ENCODE measurements at places on chromosomes 1 and 21.

- no peak for DNase-seq
Observed at GRCh38 chr1:25641931-25642573, 25.5 kb downstream of the MAN1C1 start.

DNA sequence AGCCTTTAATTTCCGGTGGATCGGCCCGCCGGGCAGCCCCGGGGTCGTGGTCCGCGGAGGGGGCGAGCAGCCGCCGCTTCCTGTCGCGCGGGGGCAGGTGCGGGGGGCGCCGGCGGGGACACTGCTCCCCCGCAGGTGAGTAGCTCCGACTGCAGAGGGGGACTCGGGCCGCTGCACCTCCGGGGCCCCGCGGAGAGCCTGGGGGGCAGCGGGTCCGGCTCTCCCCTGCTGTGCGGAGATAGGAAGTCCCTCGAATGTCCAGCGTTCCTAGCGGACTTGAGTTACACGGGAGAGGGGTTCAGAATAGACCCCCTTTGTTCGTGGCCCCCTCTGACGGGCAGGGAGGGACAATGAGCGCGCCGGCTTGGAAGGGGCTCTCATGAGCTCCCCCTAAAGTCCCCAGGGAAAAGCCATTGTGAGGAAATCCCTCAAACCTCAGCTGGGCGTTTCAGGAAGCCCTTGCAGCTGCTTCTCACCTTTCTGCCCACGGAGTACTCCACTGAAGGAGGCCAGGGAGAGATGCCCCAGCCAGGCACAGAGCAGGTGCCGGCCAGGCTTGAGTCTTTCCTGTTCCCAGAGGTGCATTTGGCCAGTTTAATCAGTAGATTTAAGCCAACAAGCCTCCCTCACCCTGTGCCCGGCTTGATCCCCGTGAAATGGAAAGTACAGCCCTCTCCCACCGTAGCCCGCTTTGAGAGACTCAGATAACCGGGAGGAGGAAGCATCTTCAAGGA, 925 bp downstream of the PDE9A start:
- DNase-seq, result no peak

- peak; percentile 94 for DNase-seq
Observed at GRCh38 chr1:43171876-43172526, at the start of the genes CFAP57 and EBNA1BP2. Gene CFAP57 (plus strand): TSS chr1:43172330. CDS start chr1:43172754, 424 bp downstream. Gene EBNA1BP2 (minus strand): TSS chr1:43172290. CDS start chr1:43172118, 172 bp downstream.

- no peak for DNase-seq
Observed at GRCh38 chr1:195958131-195958530, 650.1 kb downstream of the KCNT2 start.

GRCh38 chr1:10471411-10472219, 714 bp downstream of the DFFA start:
- no peak for DNase-seq

DNA sequence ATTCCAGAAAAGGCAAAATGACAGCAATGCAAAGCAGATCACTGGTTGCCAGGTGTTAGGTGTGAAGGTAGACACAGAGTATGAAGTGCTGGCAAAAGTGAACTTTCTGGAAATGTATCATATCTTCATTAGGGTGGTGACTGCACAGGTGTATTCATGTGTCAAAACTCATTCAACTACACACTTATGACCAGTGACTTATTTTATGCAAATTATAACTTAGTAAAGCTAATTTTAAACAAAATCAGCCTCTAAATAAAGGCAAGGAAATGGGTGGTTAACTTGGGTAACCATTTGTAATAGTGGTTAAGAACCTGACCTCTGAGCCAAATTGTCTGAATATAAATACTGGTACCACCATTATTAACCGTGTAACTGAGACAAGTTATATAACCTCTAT, 7.4 kb downstream of the COP1 start:
- DNase-seq, result no peak
